ENCODE measurements at places on chromosomes 16 and 17.

GRCh38 chr17:19641687-19642372 is 6.7 kb upstream of the ALDH3A2 start:
- DNase-seq: no peak

DNA sequence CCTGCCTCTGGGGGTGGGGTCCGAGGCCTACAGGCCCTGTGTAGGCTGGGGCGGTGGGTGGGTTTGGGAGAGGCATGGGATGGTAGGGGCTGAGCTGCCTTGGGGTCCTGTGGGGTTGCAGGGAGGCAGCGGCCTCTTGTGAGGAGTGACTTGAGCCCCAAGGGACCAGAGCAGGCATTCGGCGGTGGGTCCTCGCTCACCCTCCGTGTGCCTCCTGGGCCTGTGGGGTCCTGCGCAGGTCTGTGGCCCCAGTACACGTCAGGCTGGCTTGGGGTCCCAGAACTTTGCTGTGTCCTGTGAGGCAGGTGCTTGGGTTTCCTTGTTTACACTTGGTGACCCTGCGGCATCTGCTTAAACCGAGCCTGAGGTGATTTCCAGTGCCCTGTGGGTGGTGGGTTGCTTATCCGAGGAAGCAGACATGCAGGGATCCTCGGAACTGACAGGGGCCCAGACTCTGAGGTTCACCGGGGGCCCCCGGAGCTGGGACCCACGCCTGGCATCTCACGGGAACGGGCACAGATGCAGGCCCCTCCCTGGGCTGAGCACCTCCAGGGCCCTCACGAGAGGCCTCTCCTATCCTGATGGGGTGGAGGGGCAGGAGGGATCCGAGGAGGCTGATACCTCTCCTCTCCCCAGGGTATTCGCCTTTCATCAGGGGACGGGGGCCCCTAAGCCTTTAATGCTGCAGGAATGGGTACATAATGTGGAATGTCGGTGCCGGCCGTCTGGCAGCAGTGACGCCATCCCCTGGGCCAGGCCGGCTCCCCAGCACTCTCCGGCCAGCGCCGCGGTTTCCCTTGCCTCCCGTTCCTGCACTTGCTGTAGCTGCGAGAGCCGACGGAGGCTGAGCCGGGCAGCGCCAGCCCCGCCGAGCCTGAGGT is 7.7 kb downstream of the METRNL start:
- DNase-seq: no peak

DNA sequence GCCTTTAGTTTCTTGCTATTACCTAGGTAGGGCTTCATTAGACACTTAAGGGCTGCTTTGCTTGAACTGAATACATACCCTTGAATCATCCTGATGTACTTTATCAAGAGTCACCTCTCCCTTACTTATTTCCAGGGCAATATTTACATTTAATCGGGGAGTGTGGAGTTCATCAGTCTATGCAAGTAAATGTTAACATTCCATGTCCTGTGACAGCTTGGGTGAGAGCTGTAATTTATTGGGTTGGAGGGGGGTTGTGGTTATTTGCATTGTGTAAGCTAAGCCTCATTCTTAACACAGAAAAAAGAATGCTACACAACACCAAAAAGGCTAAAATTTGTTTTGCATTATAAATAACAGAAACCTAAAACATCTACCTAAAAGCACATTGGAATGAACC is 16.7 kb downstream of the KCNJ16 start:
- DNase-seq: no peak

DNA sequence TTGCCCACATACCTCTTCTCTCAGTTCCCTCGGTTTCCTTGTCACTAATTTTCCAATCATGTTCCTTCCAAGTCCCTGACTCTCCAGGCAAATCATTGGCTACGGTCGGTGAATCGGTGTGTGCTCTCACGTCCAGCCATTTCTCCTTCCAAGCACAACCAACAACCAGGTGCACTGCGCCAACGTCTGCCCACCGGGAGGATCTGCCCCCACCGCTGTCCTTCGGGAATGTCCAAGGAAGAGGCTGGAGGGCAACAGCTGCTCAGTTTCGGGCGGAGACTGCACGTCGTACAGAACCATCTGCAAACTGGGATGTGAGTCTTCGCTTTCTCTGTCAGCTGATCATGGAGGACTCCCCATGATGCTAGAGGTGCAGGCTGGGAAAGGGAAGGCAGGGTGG is 8.4 kb upstream of the NXN start:
- no peak for DNase-seq

GRCh38 chr16:17026600-17027242 is 444.0 kb downstream of the XYLT1 start:
- DNase-seq: peak; percentile 31

- no peak for DNase-seq
Observed at GRCh38 chr17:32912218-32912897, 15.6 kb upstream of the TMEM98 start.

DNA sequence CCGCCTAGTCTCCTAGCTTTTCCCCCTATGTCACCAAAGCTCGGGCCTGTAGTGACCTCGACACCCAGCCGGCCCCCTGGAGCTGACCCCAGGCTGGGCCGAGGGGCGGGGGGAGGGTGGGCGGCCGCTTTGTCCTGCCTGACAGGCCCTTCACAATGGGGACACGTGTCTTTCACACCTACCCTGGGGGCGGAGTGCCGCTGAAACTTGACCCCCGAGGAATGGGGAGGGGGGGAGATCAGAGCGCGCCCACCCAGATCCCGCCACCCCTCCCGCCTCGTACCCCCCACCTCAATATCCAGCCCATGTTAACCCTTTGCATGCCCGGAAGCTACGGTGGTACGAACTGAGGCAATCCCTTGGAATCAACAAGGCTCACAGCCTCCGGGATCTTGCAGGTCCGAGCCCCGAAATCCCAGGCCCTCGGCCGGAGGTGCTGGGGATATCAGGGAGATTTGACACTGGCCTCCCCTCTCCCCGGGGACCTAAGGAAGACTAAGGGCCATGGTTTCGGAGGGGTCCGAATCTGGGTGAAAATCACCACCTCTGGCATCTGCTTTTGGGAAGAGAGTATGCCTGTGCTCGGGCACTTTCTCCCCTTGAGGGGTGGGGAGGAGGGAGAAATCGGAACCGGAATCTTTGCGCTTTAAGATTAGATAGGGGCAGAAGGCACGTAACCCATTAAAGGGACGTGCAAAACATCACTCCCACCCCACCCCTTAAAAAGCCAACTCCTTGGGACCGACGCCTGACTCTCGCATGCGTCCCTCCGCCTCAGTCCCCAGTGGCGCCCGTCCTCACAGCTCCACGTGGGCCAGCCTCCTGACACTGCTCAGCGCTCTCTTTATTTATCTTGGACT is 2.6 kb downstream of the NOG start:
- DNase-seq: no peak

Data from stimulated activated CD8-positive, alpha-beta memory T cell treated with anti-CD3 and anti-CD28 coated beads, Interleukin-7, amount 100 ng/mL, for 4 hours (primary cell).